Fibroblast of mammary gland (primary cell): ENCODE measurements at places on chromosomes 12 and 14.
A peak's percentile ranks its signal among the peaks of the same experiment; 100 is the strongest.

DNA sequence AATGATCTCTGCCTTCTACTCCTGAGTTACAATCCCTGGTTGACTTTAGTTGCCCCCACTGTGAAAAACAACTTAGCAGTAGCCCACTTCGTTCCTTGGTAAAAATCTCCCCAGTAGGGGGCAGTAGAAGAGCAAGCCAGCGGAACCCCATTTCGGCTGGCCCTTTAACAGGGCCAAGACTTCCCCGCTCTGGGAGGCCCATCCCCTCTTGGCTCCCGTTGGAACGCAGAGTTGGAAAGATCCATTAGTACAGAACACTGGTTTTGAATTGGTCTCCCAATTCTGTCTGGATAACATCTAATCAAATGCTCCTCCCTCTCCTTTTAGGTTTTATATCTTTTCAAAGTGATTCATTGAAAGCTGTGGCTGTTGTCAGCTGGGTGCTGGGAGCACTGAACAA, 1133.3 kb downstream of the BCL11B start:
- DNase-seq = peak; percentile 3

DNA sequence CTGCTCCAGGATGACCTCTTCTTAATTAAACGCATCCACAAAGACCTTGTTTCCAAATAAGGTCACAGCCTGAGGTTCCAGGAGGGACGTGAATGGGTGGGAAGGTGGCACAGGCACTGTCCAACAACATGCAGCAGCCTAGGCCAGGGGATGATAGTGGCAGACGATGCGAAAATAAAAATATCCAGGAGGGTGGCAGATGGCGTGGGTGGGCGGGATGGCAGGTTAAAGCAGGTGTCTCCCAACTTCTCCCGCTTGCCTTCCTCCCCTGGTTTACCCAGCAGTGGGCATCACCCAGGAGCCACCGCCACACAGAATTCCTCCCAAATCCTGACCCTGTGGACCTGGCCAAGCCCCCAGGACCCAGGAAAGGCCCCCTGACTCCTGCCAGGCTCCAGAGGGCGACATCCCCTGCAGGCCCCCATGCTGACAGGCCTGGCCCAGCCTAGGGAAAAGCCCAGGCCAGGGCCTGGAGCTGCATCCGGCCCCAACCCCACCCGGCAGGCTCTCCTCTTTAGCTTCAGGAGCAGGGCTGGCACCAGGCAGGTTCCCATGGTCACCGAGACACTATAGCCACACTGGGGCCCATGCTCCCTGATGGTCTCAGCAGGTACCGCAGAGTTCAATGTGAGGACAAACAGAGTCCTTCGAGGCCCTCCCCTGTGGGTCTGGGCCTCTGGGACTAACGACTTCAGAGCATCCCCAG, 9.7 kb downstream of the NCOR2 start:
- DNase-seq = no peak

GRCh38 chr12:48768736-48769135, 20.2 kb downstream of the ADCY6 start:
- no peak for DNase-seq

GRCh38 chr12:29350080-29350479, 30.9 kb downstream of the ERGIC2 start:
- DNase-seq = peak; percentile 52

GRCh38 chr14:102050625-102051024, 36.2 kb downstream of the HSP90AA1 start:
- DNase-seq = peak; percentile 79

DNA sequence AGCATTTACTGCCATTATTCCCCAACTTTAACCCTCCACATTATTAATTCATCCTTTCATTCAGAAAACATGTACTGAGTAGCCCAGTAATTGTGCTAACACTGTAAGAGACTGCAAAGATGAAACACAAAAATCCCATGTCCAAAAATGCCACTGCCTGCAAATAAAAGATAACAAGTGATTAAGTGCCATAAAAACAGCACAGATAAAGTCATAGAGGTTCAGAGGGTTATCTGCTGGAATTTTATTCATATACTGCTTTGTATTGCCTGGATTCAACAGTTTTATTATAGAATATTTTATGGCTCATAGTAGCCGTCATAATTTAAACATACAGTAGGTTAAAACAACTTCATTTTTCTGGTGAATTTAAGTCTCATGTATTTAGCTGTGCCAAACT, 177.9 kb downstream of the KICS2 start:
- DNase-seq = no peak

DNA sequence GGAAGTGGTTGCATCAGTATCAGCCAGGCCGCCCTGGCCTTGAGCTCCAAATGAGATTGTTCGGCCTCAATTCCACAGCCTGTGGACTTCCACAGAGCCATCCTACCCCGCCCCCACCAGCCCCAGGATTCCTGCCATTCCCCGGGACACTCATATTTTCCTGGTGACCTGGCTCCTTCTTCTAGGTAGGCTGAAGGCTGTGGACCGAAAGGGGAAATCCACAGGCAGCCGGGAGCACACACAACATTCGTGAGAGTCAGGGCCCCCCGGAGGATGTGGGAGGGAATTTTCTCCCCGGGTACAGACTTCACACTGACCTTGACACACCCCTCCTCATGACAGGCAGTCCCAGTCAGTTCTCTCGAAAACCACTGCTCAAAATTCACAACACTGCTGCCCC, 39.9 kb downstream of the RIN3 start:
- peak; percentile 32 for DNase-seq

DNA sequence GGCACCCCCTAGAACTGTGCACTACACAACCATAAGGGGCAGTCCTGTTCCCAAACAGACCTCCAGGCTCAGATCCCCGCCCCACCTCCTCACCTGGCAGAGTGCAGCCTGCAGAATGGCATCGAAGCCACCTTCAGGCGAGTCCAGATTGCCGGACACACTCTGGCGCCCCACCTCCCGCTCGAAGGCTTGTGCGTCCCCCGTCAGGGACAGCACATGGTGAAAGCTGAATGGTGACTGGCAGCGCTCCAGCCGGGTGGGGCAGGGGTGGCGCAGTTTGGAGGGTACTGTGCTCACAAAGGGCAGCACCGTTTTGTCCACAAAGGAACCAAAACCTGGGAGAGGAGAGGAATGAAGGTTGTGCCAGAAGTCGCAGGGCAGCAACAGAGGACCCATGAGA, 10.6 kb downstream of the ITGB7 start:
- DNase-seq = no peak

- DNase-seq = peak; percentile 31
Measured at GRCh38 chr14:97179573-97179972, 382.4 kb downstream of the VRK1 start.

DNA sequence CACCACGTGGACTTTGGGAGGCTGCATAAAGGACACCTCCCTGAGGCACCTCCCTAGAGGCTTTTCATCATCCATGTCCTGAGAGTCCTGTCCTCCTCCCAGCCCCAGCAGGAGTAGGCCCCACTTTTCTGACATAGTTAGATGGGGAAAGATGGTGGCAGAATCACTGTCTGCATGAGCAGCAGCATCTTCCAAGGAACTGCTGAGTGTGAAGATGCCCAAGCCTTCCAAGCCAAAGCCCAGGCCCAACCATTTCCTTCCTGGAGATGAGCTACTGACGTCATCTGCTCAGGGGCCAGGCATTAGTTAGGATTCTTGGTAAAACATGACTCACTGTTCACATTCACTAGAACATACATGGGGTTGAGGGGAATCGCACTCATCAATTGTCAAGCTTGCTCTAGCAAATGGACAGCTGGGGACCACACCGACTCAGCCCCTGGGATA, 37.3 kb downstream of the VDR start:
- peak; percentile 96 for DNase-seq

GRCh38 chr14:85425507-85425906, 104.4 kb upstream of the FLRT2 start:
- DNase-seq = no peak

DNA sequence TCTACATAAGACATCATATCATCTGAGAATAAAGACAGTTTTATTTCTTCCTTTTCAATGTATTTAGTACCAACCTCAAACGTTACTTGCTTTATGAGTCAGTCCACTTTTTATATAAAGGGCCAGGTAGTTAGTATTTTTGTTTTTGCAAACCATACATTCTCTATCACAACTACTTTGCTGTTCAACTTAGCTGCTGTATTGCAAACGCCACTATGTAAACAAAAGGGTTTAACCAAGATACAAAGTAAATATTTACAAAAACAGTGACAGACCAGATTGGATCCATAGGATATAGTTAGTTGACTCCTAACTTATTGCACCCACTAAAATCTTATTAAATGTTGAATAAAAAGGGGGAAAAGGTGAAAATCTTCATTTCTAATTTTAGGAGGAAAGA, 87.7 kb upstream of the FOXG1 start:
- DNase-seq = no peak

GRCh38 chr14:57068511-57068910, 200.2 kb downstream of the EXOC5 start:
- DNase-seq = no peak

DNA sequence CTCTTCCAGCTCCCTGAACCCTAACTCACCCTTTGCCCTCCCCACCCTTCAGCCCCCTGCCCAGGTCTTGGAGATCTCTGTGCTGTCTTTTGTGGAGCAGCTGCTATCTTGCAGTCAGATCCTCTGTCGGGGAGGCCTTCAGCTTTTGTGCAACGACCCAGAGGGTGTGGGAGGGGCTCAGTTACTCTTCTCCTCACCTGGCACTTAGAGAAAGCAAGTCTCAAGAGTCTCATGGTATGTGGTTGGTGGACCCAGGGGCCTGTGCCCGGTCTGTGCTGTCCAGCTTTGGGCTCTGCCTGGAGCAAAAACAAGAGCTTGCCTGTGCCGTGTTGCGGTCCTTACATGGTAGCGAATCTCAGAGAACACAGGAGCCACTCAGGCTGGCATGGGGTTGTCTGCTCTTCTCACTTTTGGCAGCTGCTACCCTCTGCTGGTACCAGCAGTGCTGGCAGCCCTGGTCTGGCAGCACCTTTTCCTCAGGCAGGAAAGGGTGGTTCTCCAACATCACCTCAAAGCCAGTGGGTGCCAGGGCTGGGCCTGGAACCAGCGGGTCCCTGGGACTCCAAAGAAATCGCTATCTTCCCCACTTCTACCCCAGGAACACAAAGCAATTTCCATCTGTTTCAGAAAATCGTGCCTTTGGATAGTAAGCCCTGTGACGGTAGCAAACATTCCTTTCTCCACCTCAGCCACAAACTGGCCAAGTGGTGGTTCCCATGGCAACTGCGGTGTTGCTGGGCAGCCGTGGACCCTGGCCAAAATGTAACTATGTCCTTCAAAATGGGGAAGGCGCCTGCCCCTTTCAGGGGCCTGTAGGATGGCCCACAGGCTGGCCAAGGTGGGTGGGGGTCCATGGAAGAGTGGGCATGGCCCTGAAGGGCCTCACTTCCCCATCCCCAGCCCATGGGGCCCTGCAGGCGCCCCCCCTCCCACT, 90.0 kb downstream of the RIN3 start:
- DNase-seq = peak; percentile 71

- no peak for DNase-seq
Measured at GRCh38 chr14:102588821-102589220, 3.6 kb upstream of the RCOR1 start.

DNA sequence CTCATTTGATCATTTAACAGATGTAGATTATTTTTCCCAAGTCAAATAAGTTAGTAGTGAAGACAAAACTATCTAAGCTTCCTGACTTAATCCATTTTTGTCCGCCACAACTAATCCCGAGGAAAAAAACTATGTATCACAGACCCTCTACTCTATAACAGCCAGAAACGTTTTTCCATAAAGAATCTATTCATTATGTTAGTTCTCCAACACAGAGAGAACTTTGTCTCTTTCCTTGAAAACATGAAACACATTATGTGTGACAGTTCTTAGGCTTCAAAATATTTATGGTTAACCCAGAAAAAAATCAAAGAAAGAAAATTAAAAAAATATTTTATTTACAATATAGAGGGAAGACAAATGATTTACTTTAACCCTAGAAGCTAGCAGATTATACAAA, 100.1 kb downstream of the PLEKHG7 start:
- DNase-seq = no peak

- DNase-seq = peak; percentile 87
Measured at GRCh38 chr12:101857043-101857558, 20.3 kb upstream of the DRAM1 start.

GRCh38 chr12:19177754-19178153, 48.2 kb downstream of the PLEKHA5 start:
- DNase-seq = peak; percentile 46
